ENCODE measurements at places on chromosomes 13 and 19.

DNA sequence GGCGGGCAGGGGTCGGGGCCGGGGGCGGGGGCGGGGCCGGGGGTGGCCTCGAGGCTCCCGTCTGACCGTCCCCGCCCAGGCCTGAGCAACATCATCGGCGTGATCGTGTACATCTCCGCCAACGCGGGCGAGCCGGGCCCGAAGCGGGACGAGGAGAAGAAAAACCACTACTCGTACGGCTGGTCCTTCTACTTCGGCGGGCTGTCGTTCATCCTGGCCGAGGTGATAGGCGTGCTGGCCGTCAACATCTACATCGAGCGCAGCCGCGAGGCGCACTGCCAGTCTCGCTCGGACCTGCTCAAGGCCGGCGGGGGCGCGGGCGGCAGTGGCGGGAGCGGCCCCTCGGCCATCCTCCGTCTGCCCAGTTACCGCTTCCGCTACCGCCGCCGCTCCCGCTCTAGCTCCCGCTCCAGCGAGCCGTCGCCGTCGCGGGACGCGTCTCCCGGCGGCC, 9.4 kb upstream of the CACNG6 start:
- DNase-seq: no peak

DNA sequence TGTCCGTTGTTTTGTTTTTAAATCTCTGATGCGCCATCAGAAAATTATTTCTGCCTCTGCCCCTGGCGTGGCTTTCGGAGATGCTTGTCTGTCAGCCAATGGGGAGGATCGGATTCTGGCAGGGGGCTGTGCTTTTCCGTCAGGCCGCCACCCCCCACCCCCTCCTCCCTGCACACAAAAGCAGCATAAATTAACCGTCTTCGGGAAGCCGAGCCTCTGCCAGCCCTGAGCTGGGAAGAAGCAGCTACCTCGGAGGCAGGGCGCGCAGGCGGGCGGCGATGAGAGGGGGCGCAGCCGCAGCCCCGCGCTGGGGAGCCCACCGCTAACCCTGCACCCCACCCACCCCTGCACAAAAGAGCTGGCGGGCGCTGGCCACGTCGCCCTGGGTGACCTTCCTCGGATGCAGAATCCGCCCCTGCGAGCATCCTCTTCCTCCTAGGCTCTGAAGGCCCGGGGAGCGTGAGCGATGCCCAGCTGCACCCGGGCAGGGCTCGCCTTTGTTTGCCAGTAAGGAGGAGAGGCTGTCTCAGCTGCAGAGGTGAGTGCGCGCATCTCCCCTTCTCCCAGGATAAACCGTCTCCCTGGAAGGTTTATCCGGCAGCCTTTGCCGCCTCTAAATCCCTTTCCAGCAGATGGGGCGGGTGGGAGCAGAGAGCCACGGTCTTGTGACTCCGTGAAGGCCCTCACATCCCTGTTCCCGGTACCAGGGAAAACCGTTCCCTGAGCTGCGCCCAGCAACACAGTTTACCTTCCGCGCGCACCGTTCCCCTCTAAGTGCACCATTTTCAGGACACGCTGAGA, at the start of gene ATCAY:
Gene ATCAY, plus strand, starts transcription at position 215 of the 801 bp plus-strand sequence. CDS start 5,083 bp downstream, outside the sequence.
- DNase-seq: peak; percentile 82

DNA sequence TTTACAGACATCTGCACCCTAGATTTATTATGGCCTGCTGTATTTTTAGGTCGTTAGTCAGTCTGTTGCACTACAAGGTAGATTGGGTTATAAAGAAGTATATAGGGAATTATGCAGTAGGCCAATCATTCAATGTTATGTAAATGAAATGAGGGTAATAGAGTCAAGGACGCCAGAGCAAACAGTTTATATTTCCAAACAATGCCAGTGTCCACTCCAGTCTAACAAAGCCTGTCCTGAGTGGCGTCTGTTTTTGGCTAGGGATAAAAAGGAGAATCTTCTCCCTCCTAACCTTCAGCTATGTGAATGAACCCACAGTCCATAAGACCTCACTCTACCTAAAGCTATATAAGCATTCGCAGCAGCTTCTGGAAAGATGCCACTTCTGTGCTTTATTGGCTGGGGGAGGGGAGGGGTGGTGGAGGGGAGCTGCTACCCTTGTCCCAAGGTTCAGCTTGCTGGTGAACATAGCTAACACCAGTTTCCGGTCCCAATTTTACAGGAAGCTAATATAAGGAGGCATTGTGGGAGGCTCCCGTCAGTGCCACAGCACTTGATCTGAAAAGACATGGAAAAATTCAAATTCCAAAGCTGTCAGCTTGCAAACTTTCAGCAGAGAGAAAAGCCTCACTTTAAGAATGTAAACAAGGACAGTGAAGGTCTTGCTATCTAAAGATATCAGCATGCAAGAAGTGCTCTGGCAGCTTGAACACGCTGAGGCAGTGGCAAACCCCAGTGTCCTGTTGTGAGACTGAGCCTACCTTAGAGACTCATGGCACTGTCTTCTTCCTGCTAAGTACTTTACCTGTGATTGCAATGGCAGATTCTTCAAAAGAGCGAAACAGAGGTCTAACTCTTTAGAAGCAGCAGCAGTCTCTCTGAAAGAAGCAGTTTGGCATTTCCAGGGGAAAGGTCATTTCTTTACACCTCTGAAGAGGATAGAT, 369.9 kb downstream of the PCDH9 start:
- DNase-seq: no peak

DNA sequence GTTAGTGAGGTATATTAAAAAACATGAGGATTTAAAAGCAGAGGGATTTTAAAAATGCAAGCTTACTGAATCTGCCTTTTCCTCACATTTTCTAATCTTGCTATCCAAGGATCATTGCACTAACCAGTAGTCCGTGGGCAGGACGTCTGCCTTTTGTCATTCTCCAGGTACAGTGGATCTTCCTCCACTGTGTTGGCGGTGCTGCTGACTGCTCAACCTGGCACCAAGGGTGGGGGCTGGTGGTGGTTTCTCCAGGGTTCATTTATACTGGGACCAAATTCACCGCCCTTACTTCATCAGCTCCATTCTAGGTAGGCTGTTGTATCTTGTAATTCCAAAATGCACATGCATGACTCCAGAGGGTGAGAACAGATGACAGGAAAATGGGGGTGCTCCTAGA, 169.3 kb downstream of the STK24 start:
- no peak for DNase-seq

GRCh38 chr19:681029-682019, 5.1 kb downstream of the FSTL3 start:
- DNase-seq: no peak

GRCh38 chr13:77002590-77003190, 10.8 kb downstream of the CLN5 start:
- DNase-seq: no peak

GRCh38 chr19:40341601-40342482, 6.4 kb downstream of the C19orf47 start:
- no peak for DNase-seq
